ENCODE measurements at places on chromosomes 2 and 18. TPM values are rescaled to one million over a fixed set of nuclear protein-coding genes. Genes with fewer than 3 reads are reported as not detected.
A peak's percentile ranks its signal among the peaks of the same experiment; 100 is the strongest.

- no peak for DNase-seq
Measured at GRCh38 chr2:156237558-156237957, 95.0 kb downstream of the NR4A2 start.

DNA sequence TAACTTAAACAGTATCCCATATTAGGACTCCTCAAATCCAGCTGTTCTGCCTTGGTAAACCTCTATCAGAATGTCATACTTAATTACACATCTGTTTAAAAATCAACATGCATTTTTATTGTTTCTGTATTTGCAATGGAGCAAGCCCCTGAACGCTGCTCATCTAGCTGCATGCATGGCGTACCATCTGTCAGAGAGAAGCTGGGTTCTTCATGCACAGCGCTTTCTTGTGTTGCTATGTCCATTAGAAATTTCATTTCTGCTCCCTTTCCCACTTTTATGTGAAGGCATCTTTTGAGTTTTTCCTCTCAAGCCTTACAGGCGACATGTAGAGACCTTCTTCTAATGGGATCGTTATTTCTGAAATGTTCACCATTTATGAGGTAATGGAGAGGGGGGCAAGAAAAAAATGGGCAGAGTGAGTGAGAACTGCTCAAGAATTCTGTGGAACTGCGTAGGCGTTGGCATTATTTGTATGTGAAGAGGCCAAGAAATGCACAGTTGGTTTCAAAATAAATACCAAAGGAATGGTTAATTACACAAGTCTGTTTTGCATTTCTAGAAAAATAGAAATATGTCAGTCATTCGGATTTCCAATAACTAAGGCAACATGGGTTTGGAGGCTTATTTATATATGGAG, 31.6 kb downstream of the INSIG2 start:
- DNase-seq, result no peak

GRCh38 chr18:29248805-29249204, 1071.9 kb upstream of the CDH2 start:
- DNase-seq, result no peak

DNA sequence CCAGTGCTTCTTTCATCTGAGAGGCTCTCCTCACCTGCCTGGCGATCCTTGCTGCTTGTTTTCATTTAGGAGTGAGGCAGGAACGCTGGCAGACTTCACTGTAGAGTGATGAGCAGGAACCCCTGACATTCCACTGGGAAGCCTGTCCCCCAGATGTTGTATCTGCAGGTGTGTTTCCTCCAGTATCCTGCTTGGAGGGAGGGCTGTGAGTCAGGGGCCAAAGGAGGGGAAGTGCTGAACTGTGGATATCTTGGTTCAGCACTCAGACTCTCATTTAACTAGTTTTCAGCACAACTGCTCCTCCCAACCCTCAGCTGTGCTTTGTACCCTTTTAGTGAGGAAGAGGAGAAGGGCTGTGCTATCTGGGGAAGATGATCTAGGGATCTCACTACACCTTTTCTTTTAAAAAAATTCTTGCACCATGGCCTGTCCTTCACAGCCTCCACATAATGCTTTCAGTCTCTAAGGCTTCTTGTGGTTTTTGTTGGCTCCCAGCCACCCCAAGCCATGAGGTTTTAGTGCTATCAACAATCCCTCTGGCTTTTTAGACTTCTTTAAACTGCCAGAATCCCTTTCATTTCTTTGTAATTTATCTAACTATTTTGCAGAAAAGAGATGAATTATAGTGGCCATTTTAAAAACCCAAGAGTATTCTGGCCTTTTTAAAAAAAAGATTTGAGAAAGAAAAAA, 11.2 kb downstream of the ANKAR start:
- peak; percentile 9 for DNase-seq

DNA sequence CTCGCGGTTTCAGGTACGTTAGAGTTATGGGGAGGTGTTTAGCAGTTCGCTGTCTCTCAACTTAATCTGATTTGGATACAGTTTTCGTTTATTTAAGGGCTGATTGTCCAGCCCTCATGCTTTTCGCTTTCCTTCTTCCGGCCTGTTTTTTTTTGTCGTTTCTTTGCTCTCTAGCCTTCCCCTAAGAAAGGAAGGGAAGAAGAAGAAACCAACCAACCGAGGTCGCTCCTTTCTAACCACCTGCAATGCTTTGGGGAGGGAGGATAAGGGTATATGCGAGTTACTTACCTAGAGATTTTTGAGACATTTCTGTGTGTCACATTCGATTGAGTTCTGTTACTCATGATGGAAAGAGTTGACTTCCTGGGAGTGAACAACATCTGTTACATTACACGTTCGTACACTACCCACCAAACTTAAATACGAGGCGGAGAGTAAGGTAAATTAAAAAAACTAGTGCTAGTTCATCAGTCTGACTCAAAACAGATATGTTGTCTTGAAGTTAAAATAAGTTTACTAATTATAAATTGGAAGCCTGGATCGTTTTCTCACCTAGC, 918 bp downstream of the EIF5B start:
- no peak for DNase-seq

GRCh38 chr18:61891271-61891670, 1.5 kb downstream of the RNF152 start:
- peak; percentile 63 for DNase-seq

GRCh38 chr18:11037533-11038240, 111.7 kb downstream of the PIEZO2 start:
- DNase-seq, result no peak

The SNRNP200 gene
- 94.9 TPM for total RNA-seq

The CTNNA2 gene
- total RNA-seq, result not detected

Measured in foreskin keratinocyte (primary cell).